Stimulated activated CD4-positive, alpha-beta T cell treated with anti-CD3 and anti-CD28 coated beads, Interleukin-12 subunit alpha, Interleukin-12 subunit beta, amount 100 ng/mL, for 48 hours (primary cell): ENCODE measurements at places on chromosomes 13 and 19.

- no peak for DNase-seq
Observed at GRCh38 chr19:50928831-50929230, 17.6 kb upstream of the KLK4 start.

DNA sequence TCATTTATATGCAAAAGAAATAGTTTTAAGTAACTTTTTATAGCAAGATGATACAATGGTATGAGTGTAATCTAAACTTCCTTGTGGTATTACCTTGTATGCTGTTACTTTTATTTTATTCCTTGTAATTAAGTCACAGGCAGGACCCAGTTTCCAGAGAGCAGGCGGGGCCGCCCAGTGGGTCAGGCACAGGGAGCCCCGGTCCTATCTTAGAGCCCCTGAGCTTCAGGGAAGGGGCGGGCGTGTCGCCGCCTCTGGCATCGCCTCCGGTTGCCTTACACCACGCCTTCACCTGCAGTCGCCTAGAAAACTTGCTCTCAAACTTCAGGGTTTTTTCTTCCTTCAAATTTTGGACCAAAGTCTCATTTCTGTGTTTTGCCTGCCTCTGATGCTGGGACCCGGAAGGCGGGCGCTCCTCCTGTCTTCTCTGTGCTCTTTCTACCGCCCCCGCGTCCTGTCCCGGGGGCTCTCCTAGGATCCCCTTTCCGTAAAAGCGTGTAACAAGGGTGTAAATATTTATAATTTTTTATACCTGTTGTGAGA is 10.2 kb downstream of the PLPPR3 start:
- no peak for DNase-seq

GRCh38 chr13:80962855-80963254 is 621.9 kb upstream of the SPRY2 start:
- DNase-seq: no peak

DNA sequence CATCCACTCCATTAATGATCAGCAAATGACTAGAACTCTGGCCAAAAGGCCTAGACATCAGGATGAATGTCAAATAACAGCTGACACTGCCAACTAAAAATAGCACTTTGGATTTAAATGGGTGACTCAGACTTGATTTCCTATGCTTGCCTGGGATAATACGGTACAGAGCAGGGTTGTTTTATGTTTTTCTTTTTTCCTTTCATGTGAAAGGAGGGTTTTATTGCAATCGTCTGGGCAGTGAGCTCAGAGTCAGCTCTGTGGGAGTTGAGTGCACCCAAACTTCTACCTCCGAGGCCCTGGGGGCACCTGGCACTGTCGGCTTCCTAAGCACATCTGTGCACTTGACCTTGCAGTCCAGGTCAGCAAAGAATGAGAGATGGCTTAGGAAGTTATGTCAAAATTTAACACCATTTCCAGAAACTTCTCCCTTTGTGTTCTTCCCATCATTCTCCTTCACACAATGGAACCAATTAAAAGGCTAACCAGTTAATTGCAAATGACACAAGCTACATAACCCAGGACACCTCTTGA is 134.1 kb downstream of the LACC1 start:
- DNase-seq: no peak

- DNase-seq: no peak
Observed at GRCh38 chr13:92054389-92054788, 656.0 kb downstream of the GPC5 start.

- no peak for DNase-seq
Observed at GRCh38 chr13:72198042-72198441, 331.0 kb upstream of the DACH1 start.

- DNase-seq: no peak
Observed at GRCh38 chr13:51776179-51776578, 27.8 kb downstream of the DHRS12 start.

DNA sequence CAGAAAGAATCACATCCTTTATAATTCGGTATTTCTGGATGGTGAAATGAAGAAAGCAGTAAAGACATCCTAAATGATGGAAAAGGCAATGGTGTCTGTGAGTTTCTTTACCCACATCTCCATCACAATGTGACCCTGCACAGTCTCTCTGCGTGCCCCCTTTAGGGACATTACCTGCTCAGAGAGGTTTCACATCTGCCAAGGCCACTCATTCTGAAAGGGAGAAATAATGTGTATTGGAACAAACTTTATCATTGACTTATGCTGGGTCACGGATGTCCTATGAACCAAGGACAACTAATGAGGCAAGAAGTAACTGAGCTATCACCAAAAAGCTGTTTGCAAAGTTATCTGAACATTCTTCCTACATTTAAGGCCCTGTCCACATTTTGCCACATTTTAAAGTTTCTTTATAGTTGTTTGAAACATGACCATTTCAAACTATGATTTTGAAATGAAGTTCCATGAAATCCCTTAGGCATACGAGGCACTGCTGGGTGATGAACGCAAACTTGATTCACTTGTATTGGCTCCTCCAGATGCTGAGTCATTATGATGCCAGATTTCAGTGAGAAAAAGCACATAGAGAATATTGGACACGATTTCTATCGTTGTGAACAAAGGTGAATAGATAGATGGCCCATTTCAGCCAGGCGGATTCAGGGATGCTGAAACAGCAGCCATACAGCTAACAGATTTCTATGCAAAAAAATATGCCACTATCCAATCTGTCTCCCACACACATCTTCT is 63.5 kb upstream of the HMGB1 start:
- DNase-seq: no peak

DNA sequence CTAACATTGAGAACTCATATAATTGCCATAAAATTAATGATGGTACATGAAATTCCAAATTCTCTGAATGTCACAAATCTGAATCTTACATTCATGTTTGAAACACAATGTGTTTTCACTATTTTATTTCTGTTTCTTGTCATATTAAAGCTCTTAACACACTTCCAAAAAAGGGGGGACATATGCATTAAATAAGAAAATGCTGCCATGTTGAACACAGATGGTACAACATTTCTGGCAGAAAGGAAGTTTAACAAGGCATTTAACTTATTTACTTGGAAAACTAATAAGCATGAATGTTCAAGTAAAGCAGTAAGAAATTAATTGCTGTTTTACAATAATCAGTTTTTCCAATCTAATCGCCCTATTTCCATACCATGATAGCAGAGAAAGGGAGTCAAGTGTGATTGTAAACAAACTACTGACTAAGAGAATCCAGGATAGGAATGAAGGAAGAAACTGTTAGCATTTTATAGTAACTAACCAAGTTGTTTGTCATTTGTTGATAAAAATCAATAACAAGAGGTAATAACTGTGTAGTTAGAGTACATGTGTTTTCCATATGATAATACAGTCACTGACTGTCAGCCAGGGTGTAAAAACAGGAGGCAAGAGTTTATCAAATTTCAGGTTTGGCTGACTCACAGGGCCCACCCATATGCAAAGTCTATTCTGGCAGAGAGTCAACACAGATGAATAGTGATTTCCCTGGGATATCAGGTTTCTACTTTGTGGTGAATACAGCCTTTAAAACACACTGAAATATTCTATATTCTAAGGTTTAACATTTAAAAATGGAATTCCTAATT is 5.7 kb upstream of the FOXO1 start:
- DNase-seq: no peak

DNA sequence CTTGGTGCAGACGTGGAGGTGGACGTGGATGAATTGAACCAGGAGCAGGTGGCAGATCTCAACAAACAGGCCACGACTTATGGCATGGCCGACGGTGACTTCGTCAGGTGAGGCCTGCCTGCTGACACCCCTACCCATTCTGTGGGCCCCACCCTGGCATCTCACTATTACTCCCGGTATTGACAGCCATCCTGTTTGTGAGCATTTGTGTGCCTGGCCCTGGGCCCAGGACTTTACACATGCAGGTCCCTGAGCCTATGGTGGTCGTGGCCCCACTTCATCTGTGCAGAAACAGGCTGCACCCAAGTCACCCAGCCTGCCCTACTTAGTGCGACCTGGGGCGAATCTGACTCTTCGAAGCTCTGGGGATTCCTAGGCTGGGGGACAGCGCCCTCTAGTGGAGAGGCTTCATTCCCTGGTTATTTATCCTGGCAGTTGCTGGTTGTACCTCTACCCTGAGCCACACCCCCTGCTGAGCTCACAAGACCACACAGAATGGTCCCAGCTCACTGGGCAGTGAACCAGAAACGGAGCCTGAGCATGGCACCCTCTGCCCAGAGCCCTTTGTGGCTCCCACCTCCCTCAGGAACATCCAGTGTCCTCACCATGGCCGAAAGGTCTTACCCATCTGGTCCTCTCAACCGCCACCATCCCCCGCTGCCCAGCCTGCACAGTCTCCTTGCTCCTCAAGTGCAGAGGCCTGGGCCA is 16.9 kb downstream of the ZNF296 start:
- DNase-seq: peak; percentile 79

- no peak for DNase-seq
Observed at GRCh38 chr19:15452111-15453047, 2.6 kb upstream of the WIZ start.

GRCh38 chr19:31498781-31499180 is 149.5 kb upstream of the TSHZ3 start:
- DNase-seq: no peak

GRCh38 chr19:10706990-10707389 is 5.8 kb downstream of the QTRT1 start:
- DNase-seq: no peak

GRCh38 chr19:46753420-46754155 is 7.3 kb upstream of the STRN4 start:
- DNase-seq: peak; percentile 59

DNA sequence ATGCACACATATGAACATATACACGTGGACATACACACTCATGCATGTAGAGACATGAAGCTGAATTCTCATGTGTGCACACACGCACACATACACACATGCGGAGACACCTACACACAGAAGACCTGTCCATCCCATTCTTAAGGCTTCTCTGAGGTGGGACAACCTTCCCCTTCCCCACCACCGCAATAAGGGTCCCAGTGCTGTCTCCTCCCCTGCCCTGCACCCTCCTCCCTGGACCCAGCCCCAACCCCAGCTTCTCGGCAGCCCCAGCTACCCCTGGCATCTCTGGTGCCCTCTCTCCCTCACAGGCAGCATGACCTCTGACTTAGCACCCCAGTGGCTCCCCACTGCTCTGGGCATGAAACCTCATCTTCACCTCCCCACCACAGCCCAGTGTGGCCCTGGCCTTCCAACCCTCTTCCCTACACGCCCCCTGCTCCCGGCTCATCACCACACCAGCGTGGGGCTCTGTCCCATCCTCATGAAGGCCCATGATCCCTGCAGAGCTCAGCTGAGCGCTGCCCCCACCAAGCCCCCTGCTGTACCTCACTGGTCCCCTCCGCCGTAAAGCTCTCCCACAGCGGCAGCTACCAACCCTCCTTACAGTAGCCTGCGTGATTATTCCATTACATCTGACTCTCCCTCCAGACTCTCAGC is 204.1 kb upstream of the ZNF536 start:
- DNase-seq: no peak

DNA sequence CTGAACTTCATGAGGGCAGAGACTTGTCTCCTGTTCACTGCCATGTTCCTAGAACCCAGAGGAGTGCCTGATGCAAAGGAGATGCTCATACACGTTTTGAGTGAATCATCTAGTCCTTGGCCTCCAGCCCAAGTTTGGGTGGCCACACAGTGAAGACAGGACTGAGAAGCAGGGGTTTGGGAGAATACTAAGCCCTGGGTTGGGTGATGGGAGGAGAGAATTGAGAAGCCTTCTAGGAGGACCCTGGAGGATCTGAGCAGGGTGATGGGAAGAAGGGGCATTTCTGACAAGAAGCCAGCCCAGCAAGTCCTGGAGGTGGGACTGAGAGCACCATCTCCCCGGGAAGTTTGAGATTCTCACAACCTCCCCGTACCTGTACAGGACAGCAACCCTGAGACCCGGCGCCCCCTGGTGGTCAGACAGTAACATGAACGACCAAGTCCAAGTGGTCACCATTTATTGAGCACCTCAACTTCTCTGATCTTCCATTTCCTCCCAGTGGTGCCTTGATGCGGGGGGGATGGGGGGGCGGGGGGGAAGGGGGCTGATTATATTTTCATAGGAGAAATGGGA is 11.0 kb downstream of the CTU1 start:
- DNase-seq: peak; percentile 70

DNA sequence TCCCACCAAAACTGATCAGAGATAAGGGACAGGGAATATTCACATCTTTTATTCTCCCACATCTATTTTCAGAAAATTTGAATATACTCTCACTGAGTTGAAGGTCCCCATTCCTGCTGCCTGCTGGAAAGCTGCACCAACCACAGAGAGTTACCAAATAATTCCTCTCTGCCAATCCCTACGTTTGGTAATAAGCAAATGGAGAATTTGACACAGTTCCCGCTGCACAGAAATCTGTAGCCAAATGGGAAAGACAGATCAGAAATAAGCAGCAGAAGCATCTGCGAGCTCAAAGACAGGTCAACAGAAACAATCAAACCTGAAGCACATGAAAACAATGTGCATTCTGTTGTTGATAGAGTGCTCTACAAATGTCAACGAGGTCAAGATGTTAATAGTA is 9.9 kb downstream of the ZNF112 start:
- no peak for DNase-seq

DNA sequence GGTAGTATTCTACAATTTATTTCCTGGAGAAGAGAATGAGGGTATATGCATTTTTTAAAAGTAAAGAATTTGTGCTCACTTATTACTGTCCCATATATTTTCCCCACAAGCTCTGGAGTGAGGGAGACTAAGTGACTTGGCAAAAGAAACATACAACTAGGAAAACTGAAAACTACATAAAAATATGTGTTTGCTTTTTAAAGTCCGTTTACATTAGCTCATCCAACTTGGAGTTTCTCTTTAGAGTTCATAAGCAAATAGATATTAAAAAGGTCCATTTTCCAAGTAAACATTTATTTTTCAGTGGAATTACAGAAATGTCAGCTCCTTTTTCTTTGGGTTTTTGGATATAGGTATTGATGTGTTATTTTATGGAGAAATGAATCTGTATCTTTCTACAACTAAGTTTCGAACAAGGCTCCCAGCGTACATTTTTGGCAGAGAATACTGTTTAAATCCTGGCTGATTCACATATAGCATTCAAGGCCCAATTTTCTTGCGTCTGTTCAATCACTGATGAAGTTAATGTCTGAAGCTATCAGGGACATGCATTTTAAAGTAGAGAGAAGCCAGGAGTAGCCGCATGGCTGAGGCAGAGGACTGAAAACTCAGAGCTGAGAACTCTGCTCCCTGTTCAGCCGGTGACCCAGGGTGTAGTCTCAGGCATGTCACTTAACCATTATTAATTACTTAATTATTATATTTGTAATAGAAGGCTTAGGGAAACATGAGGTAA is 729.4 kb downstream of the EFNB2 start:
- no peak for DNase-seq

- no peak for DNase-seq
Observed at GRCh38 chr19:3362217-3362906, 4.0 kb upstream of the NFIC start.

DNA sequence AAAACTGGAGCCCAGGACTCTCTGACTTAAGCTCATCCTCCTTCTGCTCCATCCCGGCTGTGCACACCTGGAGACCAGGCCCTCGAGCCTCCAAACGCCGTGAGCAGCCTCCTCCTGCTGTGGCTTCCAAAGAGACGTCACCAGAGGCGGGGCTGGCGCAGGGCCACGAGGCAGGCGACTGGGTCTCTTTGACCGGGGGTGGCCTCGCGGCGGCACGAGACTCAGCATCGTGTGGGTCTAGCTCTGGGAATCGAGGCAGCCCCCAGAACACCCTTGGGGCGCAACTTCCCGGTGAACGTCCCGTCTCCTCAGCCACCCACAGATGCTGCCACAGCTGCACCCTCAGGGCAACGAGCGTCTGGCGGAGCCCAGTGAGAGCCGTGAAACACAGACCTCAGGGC is 22.8 kb downstream of the RASA3 start:
- no peak for DNase-seq
